Fibroblast of skin of scalp (primary cell): ENCODE measurements at places on chromosomes 2 and 18.

GRCh38 chr2:42768706-42769256 lies 4.8 kb upstream of the OXER1 start:
- DNase-seq: no peak

- no peak for DNase-seq
These were observed 162.1 kb upstream of the SH3BP4 start for GRCh38 chr2:234789556-234790325.

GRCh38 chr2:217636991-217637561 lies 365.7 kb downstream of the TNS1 start:
- DNase-seq: no peak

GRCh38 chr2:11239666-11240462 lies 84.6 kb downstream of the SLC66A3 start:
- DNase-seq: no peak

DNA sequence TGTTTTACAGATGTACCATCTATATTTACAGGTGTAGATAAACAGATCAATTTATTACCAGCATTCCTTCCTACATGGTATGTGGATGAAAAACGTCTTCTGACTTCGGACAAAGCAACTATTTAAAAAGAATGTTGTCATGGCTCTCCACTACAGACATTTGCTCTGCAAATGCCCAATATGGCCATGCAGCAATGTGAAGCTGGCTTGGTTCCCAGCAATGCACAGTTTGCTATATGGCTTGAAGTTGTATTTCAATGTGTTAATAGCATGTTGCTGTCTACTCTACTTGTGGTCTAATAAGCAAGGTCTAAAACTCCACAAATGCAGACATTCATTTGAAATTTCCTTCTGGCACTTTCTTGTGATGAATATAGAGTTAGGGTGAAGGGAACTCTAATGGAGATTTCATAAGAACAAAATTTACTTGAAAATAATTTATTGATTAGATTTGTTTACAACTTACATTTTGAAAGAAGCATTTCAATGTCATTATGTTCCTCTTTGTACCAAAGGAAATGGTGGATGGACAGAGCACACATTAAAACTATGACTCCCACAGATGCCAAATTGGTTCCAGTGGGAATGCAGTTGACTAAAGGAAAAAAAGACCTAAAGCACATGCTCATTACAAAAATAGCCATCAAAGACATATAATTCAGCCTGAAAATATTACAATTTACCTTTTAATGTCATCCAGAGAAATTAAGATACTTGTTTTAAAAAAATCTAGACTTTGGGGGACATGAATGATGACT lies 234.0 kb downstream of the DYM start:
- peak; percentile 83 for DNase-seq

DNA sequence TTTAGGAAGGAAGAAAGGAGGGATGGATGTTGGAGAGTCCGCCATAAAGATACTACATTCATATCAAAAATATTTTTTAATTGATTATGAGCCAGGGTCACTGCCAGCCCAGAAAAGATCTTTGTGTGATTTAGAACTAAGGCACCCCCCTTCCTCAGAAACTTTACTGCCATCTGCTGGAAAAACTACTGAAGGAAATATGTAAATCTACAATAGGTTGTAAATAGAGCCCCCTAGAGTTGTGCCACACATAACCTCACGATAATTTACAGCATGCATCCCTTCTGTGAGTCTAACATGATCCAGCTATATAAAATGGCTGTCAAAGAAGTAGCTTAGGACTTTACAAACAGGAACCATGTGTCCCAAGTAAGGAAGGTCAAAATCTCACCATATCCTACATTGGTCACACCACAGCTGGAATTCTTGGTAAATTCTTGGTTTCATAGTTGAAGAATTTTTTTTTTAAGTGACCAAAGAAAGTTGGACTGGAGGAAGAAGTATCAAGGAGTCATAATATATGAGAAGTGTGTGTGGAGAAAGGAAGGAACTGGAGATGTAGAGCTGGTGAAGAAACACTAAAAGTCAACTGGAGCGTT lies 152.5 kb downstream of the CYP26B1 start:
- peak; percentile 63 for DNase-seq

DNA sequence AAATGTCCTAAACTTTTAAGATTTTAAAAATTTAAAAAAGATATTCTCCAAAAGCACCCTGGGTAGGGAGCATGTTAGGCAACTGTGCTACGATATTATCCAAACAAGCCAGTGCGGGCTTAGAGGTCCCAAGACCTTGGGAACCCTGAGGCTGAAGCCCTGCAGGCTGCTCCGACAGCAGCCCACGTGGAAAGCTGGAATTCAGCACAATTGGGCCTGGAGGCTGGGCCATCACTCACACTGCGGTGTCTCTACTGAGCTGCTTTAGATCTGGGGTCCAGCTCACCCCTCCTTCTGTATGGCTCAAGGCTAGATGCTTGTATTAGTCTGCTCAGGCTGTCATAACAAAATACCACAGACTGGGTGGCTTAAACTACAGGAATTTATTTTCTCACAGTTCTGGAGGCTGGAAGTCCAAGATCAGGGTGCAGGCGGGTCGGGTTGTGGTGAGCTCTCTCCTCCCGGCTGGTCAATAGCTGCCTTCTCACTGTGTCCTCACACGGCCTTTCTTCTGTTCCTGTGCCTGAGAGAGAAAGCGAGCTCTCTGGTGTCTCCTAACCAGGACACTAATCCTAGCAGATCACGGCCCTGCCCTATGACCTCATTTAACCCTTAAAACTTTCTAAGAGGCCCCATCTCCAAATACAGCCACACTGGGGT lies 42.5 kb downstream of the DPYSL5 start:
- no peak for DNase-seq

GRCh38 chr2:41967476-41968181 lies 80.2 kb upstream of the PKDCC start:
- peak; percentile 70 for DNase-seq

DNA sequence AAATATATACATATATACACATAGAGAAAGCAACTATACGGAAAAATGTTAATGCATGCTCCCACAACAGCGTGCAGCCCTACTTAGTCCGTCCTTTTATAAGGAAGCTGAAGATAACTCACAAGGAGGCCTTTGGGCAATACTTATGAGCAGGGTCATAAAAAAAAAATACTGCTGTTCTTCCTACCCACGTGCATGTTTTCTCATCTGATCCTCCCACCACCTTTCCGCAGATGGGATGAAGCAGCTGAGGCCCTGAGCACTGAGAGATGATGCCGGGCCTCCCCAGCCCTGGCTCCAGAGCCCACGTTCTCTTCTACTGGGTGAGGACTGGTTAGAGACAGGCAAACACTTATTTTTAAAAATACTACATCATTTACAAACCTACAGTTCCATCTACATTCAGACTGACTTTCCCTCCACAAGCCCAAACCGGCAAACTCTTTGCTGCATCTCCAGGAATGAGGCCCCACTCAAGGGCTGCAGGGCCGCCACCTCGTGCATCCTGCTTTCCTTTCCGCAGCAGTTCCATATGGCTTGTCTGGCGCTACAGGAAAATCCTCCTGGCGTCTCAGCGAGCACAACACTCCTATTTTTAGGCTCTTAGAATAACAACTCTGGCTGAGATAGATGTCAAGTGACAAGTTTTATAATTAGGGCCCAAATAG lies 41.6 kb downstream of the TBC1D8 start:
- no peak for DNase-seq

DNA sequence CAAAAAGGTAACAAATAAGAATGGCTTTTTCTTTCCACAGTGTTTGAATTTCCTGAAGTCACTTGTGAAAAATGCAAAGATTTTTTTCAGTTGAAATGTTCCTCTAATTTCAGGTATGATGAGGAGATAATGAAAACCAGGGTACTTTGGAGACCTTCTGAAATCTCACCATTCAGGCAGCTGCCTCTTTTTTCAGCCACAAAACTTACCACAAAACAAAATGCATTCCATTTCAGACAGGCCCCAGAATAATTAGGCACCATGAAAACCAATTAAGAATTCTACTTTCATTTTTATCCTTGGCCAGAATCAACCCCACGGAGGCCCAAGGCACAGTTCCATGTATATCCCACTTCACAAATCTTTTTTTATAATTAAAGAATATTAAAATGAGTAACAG lies 880.3 kb upstream of the ACVR2A start:
- no peak for DNase-seq

GRCh38 chr2:9831670-9832069 lies 11.6 kb upstream of the TAF1B start:
- DNase-seq: no peak

- DNase-seq: no peak
These were observed 6.2 kb downstream of the RAMP1 start for GRCh38 chr2:237865623-237866041.

DNA sequence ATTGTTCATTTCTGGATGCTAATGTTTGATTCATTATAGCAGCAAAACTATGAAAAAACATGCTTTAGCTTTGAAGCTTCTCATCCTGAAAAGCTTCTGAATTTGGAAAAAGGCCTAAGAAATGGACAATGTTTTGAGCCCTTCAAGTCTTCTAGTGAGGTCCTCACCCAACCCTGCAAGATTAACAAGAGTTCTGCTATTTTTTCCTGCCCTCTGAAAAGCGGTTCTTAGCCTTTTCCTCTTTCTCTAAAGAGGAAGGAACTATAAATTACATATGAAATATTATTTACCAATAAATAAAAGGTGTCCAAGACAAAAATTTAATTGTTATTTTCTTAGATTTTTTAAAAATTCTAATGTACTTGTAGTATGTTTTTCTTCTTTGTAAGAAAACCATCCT lies 19.9 kb upstream of the CDH19 start:
- DNase-seq: no peak

- no peak for DNase-seq
These were observed 86.7 kb upstream of the RANBP2 start for GRCh38 chr2:108632332-108633160.

DNA sequence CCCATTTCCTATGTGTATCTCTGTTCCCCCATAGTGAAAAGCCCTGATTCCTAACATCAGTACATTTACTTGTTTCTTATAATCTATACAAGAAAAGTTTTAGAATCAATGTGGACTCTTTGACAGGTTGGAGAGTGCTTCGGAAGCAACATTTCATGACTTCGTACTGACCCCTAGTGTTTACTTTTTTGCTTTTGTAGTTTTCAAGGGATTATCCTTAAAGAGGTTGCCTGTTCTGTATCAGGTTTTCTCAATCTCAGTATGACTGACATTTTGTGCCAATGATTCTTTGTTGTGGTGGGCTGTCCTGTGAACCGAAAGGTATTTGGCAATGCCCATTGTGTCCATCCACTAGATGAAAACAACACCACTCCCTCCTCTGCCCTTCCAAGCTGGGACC lies 43.3 kb upstream of the SERPINB2 start:
- DNase-seq: peak; percentile 57

DNA sequence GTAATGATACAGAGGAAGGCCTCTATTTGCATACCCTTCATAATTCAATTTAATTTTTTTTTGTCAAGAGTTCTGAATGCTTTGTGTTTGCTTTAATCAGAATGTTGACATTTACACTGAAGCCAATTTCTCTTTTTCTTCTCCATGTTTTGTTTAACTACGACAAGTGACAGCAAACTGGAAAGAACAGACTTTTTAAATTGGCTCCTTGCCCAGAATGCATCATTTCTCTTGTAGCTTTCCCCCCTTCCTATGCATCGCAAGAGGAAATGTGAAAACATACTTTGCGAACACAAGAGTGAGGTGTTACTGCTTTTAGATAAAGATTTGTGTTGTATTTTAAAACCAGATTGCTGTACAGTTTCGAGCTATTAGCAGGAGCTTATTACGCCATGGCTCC lies 955.2 kb upstream of the CELF4 start:
- no peak for DNase-seq
